MG63 (cell line): ENCODE measurements at places on chromosomes 4 and X. TPM values are rescaled to one million over a fixed set of nuclear protein-coding genes. Genes with fewer than 3 reads are reported as not detected.

Gene CDS1
- total RNA-seq = not detected in 2 replicates

GRCh38 chrX:85243761-85244449, at the start of the genes SATL1 and ZNF711:
Gene SATL1 (minus strand): TSS chrX:85243779. CDS start chrX:85108968, 134,811 bp downstream.
Gene ZNF711 (plus strand): TSS chrX:85243991. CDS start chrX:85247573, 3,582 bp downstream.
- DNase-seq = no peak

Gene QRFPR
- total RNA-seq = 0.07 TPM in 1 of 2 replicates, not detected in the other

Gene MAB21L2
- total RNA-seq = 0.07 TPM in 1 of 2 replicates, not detected in the other

GRCh38 chr4:101792056-101792590, 1.6 kb downstream of the BANK1 start:
- DNase-seq = no peak

Gene FRG2
- total RNA-seq = not detected in 2 replicates

DNA sequence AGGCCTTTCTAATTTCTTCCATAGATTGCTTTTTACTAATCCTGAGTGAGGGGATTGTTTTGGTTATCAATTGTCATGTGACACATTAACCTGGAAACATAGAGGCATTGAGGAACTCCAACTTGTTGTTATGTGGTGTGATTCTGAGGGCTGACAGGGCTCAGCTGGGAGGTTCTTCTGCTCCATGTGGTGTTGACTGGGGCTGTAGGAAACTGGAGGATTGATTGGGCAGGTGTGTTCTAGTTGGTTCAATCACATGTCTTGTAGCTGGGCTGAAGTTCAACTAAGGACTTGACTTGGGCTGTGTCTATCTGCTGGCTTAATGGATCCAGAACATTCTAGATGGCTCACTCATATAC, 10.8 kb upstream of the CRLF2 start:
- DNase-seq = no peak

Gene OPRPN
- not detected in 2 replicates for total RNA-seq

- no peak for DNase-seq
Observed at GRCh38 chrX:13473442-13474163, 95.8 kb upstream of the EGFL6 start.

Gene CHRDL1
- 79.1 and 90.2 TPM in 2 replicates for total RNA-seq

DNA sequence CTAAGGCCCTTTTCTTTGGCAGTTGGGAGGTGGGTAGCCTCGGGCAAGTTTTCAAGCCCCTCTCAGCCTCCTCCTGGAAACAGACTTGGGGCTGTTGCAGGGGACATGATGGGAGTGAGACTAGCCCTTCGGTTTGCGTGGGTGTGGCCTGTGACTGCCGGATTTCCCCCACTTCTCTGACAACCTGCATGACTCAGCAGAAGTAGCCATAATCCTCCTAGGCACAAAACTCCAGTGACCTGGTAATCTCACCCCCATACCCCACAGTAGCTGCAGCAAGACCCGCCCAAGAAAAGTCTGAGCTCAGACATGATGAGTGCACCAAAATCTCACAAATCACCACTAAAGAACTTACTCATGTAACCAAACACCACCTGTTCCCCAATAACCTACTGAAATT, 433.7 kb upstream of the AMOT start:
- DNase-seq = no peak

DNA sequence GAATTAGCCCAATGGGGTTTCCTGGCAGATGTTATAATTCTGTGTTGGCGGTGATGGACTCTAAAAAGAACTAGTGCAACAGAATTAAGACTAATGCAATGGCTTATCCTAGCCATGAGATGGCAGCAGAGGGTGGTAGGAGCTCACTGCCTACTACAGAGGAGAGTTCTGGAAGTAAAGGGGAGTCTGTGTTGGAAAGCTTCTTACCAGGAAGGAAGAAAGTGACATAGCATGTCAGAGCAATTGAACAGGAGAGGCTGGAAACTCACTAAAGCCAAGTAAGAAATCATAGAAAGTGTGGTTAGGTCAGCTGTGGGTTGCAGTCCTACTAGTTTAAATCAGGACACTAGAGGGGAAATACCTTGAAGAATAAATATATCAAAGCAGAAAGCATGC, 6.3 kb upstream of the TRPC5OS start:
- peak; percentile 3 for DNase-seq

Gene TLR3
- 7.4 and 7.7 TPM in 2 replicates for total RNA-seq

- no peak for DNase-seq
Observed at GRCh38 chrX:23385242-23385641, 50.6 kb downstream of the PTCHD1 start.

DNA sequence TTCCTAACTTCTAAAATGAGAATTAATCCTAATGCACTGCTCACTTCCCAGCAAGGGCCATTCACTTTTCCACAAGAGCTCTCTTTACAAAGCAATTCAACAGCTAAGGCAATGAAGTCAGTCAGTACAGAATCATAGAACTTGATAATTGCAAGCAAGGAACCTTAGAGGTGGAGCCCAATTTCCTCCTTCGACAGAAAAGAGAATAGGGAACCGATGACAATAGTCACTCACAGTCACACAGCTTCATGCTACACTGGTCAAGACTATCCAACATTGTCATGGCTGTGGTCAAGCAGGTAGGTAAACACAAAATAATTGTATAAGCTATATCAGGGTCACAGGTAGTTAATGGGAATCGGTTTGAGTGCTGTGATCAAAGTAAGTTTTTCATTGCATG, 90.0 kb downstream of the ELOVL6 start:
- no peak for DNase-seq

- DNase-seq = no peak
Observed at GRCh38 chr4:32440391-32440790, 1720.2 kb downstream of the PCDH7 start.

Gene MAGEA11
- total RNA-seq = not detected in 2 replicates

DNA sequence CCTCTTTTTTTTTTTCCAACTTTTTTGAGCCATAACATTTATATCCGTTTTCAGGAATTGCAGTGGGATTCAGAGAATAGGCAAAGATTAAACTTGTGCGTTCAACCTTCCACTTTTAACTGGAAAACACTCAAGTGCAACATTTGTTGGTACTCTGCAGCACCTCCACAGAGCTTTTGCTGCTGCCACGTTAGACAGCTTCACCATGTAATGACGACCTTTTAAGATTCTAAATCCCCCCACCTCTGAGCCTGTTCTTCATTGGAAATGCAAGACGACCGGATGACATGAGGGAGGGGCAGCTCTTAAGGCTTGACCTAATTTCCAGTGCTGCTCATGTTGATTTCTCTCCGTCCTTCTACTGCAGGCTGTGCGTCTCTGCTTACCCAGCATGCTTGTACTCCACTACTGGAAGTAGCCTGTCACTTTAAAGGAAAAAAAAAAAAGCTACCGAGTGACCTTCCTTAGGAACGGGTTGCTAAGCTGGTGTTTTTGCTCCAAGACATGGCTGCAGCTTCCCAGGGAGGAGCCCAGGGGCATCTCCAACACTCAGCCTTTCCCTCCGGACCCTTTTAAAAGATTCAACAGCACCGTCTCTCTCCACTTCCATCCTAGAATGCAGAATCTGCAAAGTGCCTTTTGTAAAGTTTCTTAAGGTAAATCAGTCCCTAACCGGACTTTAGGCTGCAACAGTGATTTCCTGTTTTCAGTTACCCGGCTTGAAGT, at the start of gene CC2D2A:
TSS of gene CC2D2A (plus strand) at position 481 of the 726 bp plus-strand sequence. CDS start 6,051 bp downstream, outside the sequence.
- DNase-seq = no peak

- no peak for DNase-seq
Observed at GRCh38 chr4:156113138-156113765, 159.6 kb upstream of the CTSO start.

DNA sequence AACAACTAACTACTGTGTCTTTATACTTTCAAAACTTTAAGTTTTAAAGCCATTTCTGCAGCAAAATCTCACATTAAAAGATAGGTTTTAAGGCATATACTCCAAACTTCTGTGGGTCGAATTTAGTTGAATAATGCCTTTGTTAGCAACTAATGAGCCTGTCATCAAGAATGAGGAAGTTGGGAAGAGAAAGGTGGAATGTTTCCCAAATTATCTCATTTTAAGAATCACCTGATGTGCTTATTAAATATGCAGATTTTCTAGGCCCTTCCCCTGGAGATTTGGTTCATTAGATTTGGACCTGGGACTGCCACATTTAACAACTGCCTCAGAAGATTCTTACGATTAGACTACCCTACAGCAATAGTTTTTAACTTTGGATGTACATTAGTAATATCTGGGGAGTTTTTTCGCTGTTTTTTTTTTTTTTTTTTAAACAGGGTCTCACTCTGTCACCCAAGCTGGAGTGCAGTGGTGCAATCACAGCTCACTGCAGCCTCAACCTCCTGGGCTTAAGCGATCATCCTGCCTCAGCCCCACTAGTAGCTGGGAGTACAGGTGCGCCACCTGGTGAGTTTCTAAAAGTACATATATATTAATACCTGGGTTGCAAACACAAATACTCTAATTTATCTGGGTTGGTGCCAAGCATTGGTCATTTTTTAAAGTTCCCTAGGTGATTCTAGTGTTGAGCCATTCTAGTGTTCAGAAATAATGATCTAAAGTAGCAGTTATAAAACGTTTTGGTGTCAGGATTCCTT, 16.1 kb upstream of the TASL start:
- DNase-seq = no peak

Gene YY2
- 0.62 and 0.69 TPM in 2 replicates for total RNA-seq

Gene CLGN
- 4.3 and 18.1 TPM in 2 replicates for total RNA-seq

DNA sequence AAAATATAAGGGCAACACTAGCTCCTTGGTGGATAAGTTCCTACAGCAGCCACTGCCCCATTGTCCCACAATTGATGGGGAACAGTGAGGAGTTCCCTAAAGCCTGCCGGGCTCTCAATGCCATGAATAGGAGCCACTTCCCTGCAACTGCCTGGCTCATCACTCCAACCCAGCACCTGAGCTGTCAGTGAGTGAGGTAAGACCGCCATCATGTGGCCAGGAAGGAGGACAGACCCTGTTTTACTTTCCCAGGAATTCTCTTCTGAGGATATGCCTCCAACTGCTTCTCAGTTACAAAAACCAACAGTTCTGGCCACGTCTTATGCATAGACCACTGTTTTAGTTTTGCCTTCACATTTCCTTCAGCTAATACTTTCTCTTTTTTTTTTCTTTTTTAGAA, 45.5 kb downstream of the SRPX start:
- peak; percentile 29 for DNase-seq

DNA sequence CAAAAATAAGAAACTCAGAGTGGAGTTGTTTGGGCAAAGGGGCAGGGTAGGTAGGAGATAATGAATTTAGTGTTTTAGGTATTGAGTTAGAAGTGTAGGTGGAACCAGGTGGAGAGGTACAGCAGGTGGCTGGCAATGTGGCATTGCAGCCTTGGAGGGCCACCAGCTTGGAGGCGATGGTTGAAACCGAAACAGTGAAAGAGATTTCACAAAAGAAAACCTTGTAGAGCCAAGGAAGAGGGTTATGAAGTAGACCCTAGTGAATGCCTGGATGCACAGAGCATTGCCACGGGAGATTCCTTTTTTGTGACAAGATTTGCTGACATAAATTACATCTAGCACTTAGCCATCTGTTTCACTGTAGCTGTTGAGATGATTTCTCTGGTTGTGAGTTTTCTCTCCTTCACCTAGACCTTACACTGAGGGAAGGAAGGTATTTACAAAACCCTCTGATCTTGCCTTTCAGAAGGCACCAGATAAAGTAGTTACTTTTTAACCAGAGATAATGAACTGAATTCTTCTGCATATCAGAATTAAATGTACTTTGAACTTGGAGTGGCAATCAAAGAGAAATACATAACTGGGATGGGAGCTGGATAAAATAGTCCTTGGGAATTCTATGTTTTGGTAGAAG, 104.1 kb upstream of the CASK start:
- no peak for DNase-seq

- DNase-seq = peak; percentile 7
Observed at GRCh38 chr4:16196482-16197393, 29.5 kb downstream of the TAPT1 start.

DNA sequence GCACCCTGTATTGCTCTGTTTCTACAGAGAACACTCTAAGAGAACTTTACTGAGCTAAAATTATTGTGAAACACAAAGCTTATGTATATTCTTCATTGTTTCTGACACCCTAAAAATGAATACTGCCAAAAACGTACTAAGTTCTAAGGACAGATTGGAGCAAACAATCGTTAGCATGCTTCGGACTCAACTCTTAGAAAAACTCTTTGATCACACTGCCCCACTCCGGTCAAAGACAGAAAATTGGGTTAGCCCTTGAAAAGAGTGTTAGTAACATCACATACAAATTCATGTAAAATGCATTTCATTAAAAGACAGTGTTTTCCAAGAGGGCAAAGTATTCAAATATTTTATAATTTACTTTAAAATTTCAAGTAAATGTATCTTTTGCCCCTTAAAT, 177.4 kb downstream of the DCHS2 start:
- DNase-seq = no peak

Gene MGST2
- total RNA-seq = 2.3 and 10.5 TPM in 2 replicates

DNA sequence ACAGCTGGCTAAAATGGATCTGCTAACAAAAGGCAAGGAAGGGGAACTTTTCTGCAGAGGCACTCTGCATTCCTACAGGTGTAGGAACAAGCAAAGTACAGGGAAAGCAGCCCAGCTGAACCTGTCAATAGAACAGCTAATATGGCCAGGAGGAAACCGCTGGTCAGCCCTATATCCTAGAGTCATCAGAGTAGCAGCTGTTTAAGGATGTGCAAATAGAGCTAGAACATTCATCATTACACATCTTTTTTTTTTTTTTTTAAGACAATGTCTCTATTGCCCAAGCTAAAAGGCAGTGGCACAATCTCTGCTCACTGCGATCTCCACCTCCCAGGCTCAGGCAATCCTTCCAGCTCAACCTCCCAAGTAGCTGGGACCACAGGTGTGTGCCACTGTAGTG, 163.0 kb downstream of the BTC start:
- no peak for DNase-seq

Gene TSPAN6
- total RNA-seq = 24.7 and 24.8 TPM in 2 replicates
